ENCODE measurements at places on chromosomes 16 and 17.

DNA sequence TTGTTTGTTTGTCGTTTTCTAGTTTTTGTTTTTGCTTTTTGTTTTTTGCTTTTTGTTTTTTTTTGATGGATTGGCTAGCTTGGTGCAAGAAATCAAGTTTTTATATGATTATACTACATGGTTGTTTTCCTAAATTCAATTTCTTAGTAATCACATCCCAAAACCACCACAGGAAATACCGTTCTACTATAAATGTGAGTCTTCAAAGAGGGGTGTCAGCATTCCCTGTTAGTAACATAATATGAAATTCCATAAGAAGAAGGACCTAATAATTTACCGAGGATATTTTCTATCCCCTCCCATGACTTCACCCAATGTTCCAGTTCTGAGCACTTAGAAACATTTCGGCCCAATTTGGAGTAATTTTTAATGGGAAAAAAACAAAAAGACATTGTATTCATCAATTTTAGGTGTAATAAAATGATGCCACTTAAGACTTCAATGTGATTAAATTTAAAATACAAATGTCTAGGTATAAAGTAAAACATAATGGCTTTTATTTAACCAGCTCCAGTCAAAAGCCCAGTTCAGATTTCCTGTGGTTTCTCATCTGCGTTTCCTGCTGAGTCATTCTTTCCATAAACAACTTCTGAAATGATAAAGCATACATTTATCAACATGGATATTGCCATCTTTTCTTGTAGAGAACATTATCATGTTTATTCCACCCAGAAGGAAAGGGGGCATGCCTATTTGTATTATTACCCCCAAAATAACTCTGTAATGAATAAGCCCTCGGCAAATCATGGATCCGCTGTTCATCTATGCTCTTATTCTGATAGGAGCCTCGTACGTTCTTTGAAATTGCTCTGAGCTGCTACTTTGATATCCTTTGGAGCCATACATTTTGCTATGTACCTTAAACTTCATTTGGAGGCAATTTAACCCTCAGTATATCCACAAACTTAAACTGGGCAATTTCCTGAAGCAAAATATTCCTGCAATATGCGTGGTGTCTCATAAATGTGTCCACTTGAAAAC lies 28.1 kb downstream of the HSBP1 start:
- DNase-seq, result no peak

GRCh38 chr16:26909623-26910022 lies 157.1 kb upstream of the C16orf82 start:
- DNase-seq, result no peak

GRCh38 chr17:929586-929985 lies 50.0 kb downstream of the NXN start:
- DNase-seq, result no peak

DNA sequence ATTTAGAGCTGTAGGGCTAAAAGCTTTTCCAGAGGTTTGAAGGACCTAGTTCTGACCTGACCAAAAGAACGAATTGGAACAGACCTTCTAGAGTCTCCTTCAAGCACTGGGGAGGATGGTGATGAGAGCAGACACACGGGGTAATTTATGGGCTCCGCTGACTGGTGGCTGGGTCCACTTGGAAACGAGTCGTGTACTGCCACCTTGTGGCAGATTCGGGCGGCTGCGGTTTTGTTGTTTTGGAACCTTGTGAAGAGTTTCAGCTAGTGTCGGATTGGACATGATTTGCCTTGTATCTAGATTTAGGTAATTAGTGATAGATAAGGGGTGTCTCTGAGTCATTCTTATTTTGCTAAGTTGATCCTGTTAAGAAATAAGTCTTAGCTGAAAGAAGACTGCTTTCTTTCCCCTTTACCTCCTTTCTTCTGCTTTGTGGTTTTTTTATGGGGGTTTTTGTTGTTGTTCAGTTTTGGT lies 98.9 kb downstream of the AATF start:
- DNase-seq, result peak; percentile 58

DNA sequence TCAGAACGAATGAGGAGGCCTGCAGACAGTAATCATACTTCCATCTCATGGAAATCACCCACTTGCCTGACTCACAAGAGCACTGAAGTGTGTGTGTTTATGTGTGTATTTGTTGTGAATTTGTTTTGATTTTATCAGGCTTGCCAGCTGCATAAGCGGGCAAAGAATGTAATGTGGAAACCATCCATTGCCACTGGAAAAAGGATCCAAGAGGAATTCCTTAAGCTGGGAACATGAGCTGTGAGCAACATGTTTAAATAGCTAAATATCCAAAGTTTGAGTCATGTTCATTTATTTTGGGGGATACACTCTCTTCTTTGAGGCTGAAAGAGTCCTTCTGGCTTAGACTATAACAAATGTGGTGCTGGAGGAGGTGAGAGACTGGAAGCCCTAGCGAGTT lies 198.4 kb upstream of the TBX2 start:
- DNase-seq, result no peak
